ENCODE measurements at places on chromosomes 7 and 10.

DNA sequence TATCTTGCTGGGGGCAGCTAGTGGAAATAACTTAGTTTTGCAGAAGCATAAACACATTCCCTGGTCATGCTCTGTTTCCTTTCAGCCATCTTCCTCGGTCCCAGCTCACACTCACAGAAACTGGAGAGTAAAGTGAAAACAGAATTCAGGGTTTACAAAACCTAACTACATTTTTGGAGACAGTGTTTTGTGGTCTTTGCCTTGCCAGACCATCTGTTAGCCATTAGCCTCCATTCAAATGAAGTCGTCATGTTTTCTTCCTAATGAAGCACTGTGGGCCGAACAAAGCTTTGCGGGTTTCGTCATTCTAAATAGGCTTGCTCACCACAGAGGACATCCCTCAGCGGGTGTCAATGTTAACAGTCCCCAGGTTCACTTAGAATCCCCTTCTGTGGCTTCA lies 214.6 kb upstream of the TMEM72 start:
- DNase-seq = no peak

GRCh38 chr10:69179089-69179742 lies 818 bp upstream of the SUPV3L1 start:
- no peak for DNase-seq

GRCh38 chr10:77638321-77639101 lies 903 bp upstream of the KCNMA1 start:
- peak; percentile 20 for DNase-seq

GRCh38 chr10:132186488-132187429 lies at the start of gene DPYSL4:
DPYSL4 (plus strand) TSS chr10:132186948; CDS start chr10:132187064, 116 bp downstream.
- DNase-seq = peak; percentile 56

DNA sequence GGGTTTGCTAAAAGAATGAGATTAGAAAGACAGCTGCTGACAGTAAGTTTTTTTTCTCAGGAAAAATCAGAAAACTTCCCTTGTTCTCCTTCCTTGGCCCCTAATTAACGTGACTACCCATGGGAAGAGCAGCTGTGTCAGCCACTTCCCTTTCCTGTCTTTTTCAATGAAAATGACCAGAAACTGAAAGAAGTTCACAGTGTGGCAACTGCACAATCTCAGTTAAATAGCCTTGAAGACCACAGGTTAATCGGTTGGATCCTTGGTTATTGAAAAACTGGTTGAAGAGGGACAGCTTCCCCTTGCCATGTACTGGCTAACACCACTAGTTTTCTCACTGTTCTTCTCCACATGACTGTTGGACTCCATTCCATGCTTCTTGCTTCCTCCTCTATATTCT lies 148.8 kb upstream of the AGR3 start:
- DNase-seq = no peak

- DNase-seq = peak; percentile 26
Observed at GRCh38 chr10:91907914-91908336, 1.4 kb downstream of the FGFBP3 start.

DNA sequence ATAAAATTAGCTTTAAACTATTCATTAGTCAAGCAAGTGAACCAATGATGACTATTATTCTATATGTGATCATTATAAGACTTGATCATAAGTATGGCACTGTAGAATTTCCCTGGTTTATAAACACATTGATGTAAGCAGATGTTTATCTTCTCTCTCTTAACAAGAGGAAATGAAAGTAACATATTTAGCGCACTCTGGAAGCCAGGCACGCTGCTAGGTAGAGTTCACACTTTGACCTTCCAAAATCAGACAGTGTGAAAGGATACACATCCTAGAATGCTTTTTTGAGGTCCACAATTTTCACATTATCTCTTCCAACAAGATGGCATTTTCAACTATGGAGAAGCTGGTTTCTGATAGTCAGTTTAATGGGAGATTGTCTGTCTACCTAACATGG lies 529.4 kb upstream of the IGFBP3 start:
- DNase-seq = no peak

Data from NCI-H345 (cell line).